ENCODE measurements at places on chromosomes 2 and 18. TPM values are rescaled to one million over a fixed set of nuclear protein-coding genes. Genes with fewer than 3 reads are reported as not detected.
A peak's percentile ranks its signal among the peaks of the same experiment; 100 is the strongest.

GRCh38 chr18:23438608-23439366, 14.3 kb upstream of the RIOK3 start:
- DNase-seq: no peak

GRCh38 chr2:323035-323434, 35.1 kb upstream of the ALKAL2 start:
- DNase-seq: no peak

GRCh38 chr2:2799151-2799697, 468.1 kb upstream of the MYT1L start:
- no peak for DNase-seq

DNA sequence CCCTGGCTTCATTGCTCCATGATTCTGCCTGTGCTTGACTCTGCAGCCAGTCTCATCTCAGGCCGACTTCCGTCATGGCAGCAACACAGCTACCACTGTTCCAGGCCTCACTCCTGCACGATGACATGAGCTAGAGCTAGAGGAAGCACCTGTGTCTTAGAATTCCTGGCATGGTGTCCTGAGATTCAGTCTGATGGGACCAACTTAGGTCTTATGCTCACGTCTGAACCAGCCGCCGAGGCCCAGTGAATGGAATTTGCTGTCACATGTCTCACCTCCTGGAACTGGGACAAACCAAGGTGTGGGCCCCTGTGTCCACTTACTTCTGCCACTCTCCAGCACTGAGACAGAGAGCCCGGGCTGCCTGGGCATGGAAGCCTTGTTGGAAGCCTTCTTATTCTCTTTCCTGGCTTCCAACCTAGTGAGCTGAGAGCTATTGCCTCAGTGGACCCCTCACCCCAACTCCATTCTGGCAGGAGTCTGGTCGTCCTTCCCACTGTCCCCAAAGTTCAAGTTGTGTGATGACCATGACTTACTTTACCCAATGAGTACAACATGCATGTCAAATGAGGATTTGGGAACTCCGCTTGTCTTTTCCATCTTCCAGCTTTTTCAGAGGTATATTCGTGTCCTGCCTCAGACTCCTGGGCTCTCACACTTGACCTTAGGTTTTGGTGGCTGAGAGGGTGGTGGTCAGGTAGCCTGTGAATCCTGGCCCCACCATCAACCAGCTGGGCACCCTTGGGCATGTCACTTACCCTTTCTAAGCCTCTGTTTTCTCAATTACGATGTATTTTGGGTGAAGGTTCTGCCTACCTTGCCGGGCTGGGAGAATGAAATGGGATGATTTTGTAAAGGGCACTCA, 39.1 kb upstream of the HS6ST1 start:
- DNase-seq: no peak

- no peak for DNase-seq
Observed at GRCh38 chr2:202577250-202578183, 57.3 kb upstream of the FAM117B start.

DNA sequence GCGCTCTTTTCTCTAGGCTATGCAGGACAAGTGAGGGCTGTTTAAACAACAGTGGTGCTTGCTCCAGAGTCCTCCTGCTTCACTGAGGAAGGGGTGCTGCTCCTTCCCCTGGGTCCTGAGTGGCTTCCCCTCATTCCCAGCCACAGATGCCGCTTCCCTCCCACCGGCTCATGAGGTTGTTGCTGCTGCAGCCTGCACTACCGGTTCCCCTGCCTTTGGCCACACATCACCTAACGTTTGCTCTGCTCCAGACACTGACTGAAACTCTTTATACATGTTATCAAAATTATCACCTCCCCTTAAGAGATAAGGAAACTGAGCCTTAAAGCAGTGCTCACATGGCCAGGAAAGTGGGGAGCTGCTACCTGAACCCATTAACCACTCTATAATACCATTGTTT, 130.8 kb upstream of the LGALSL start:
- no peak for DNase-seq

- no peak for DNase-seq
Observed at GRCh38 chr2:8629402-8629801, 52.5 kb upstream of the ID2 start.

GRCh38 chr2:38444247-38444646, 67.2 kb upstream of the ATL2 start:
- no peak for DNase-seq

DNA sequence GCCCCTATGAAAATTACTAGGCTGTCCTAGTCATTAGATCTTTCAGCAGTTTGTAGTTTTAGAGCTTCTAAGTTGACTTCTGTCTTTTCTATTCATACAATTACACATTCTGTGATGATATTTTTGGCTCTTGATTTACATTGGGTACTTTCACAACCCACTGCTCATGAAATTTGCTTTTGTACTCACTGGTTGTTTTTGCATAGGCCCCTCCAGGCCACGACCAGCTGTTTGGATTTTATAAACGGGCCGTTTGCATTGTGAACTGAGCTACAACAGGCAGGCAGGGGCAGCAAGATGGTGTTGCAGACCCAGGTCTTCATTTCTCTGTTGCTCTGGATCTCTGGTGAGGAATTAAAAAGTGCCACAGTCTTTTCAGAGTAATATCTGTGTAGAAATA, 193.8 kb downstream of the RPIA start:
- no peak for DNase-seq

DNA sequence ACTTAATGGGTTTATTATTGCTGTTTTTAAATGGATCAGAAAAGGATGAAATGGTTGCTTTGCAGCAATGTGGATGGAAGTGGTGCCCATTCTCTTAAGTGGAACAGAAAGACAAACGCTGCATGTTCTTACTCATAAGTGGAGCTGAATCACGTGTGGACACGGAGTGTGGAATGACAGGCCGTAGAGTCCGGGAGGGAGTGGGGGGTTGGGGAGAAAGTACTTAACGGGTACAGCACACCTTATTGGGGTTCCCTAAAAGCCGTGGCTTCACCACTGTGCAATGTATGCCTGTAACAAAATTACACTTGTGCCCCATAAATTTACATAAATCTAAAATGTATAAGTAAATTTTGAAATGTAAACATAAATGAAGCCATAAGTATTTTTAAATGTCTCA, 64.0 kb upstream of the CTDP1 start:
- DNase-seq: no peak

DNA sequence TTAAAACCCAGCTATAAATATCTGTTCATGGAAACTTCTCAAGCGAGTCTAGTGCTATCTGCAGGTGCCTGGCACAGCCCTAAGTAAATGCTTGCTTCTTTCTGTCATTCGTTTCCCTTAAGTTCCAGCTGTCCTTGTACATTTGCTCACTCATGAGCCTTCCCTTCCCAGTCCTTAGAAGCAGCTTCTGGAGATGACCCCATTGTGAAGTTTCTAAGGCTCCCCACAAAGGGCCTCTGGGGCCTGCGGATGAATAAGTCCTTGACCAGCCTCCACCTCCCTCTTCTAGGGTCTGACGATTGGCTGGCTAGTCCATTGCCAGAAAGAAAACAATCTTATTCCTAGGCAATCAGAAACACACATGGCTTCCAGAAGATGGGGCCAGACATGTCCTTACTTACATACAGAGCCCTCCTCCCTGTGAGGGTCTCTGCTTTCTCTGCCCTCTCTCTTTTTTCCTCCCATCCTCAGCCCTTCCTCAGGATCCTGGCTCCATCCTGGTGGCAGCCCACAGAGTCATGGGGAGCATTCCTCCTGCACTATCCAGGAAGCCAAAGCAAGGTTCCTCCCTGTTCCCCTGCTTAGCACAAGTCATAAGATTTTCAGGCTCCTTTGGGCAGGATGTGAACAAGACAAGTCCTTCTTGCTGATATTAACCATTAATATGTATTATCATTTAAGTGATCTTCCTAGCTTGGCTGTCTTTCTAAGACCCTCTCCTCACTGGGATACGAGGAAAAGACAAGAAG, 87.3 kb downstream of the TNFRSF11A start:
- DNase-seq: no peak

GRCh38 chr2:143068094-143068493, 61.1 kb upstream of the ARHGAP15 start:
- no peak for DNase-seq

DNA sequence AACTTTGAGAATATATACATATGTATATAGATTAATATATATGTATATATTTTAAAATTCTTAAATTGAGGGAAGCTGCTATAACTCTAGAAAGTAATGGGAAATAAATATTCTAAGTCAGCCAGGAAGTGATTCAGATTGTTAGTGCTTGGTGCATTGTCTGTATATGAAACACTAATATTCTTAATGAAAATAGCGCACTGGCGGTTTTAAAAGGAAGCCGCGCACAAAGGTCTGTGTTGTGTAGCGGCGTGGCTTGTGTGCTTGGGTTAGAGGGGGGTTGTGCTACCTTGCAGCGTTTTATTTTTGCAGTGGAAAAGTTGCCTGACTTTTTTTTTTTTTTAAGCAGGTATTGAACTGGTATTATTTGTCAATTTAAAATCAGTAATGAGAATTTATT, 11.3 kb downstream of the TSHZ1 start:
- peak; percentile 70 for DNase-seq

Gene GRB14
- 1.2 TPM for total RNA-seq

Gene RUFY4
- not detected for total RNA-seq

Gene LYG2
- not detected for total RNA-seq

Gene SERPINB11
- total RNA-seq: not detected

Gene TTN
- total RNA-seq: 0.60 TPM

Gene CXCR1
- total RNA-seq: not detected

Gene MFSD2B
- total RNA-seq: under 0.01 TPM

Gene TMEM247
- not detected for total RNA-seq

Gene LIMS3
- 5.4 TPM for total RNA-seq

Gene PXDN
- total RNA-seq: 179 TPM

Gene REG1B
- total RNA-seq: not detected

Gene PLEKHB2
- total RNA-seq: 95.7 TPM

Gene PLB1
- total RNA-seq: 0.22 TPM

Gene FSIP2
- total RNA-seq: under 0.01 TPM
